ENCODE measurements at places on chromosomes 5 and 9.

GRCh38 chr5:44845777-44846176 is 37.0 kb downstream of the MRPS30 start:
- no peak for DNase-seq

- no peak for DNase-seq
Measured at GRCh38 chr5:150305557-150305956, 2.9 kb upstream of the ARSI start.

DNA sequence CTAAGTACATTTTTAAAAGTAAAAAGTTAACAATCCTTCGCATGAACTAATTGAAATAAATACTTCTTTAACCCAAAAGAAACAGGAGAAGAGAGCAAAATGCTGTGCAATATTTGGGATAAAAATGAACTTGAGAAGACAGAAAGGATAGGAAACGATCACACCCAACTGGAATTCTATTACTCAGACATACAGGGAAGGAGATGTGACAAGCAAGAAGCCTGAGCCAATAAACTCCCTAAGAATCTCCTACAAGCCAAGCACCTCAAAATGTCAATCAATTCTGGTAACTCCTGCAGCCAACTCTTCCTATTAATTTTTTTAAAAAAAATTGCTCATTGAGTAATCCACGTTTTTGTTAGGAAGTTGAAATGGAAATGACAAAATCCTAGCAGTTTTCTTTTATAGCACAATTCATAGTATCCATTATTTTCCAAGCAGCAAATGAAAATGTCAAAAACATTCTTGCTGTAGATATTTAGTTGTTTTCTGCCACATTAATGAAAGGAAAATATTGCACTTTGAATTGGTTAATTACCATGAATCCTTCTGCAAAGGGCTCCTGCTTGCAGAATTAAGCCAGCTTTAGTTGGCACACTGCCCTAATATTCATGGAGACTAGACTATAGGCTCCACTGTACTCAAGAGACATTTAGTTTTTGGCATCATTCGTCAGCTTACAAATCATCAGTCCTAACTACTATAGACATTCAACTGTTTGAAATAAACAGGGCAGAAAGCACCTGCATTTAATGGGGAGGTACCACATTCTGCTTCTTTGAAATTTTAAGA is 89.0 kb downstream of the RFX3 start:
- DNase-seq: peak; percentile 47

DNA sequence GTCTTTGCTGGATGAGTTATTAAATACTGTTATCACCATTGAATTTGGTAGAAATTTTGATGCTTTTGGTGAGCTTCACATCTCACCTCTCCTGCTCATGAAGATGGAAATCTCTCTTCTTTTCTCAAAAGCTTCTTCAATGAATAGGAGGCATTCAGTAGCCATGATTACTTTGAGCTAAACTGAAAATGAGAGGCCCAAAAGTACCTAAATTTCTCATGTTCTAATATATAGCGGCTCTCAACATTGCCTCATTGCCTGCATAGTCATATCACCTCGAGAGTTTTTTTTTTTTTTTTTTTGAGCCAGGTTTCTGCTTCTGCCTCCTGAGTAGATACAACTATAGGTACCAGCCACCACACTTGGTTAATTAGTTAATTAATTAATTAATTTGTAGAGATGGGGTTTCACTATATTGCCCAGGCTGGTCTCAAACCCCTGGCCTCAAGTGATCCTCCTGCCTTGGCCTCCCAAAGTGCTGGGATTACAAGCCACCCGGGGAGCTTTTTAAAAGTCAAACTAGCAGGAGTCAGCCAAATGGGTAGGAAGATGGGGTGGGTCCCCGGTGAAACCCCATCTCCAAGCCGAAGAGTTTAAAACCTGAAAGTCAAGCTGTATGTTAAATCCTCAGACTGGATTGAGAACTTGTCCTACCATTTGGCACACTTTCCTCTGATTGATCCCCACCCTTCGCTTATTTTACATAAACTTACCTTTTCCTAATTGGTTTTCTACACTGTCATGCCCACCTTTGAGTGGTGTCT is 169.0 kb downstream of the DOCK2 start:
- peak; percentile 21 for DNase-seq

- peak; percentile 90 for DNase-seq
Measured at GRCh38 chr5:40437452-40437861, 242.3 kb upstream of the PTGER4 start.

- DNase-seq: no peak
Measured at GRCh38 chr5:25056836-25057235, 412.1 kb upstream of the CDH10 start.

- DNase-seq: peak; percentile 67
Measured at GRCh38 chr5:131749138-131749537, 47.7 kb downstream of the FNIP1 start.

- no peak for DNase-seq
Measured at GRCh38 chr5:110951373-110951791, 120.1 kb upstream of the TSLP start.

GRCh38 chr9:4465910-4466309 is 24.4 kb upstream of the SLC1A1 start:
- DNase-seq: no peak
